NCI-H1417 treated with DMSO at 0.1 percent for 48 hours (cell line): ENCODE measurements at places on chromosomes 2 and 18.

DNA sequence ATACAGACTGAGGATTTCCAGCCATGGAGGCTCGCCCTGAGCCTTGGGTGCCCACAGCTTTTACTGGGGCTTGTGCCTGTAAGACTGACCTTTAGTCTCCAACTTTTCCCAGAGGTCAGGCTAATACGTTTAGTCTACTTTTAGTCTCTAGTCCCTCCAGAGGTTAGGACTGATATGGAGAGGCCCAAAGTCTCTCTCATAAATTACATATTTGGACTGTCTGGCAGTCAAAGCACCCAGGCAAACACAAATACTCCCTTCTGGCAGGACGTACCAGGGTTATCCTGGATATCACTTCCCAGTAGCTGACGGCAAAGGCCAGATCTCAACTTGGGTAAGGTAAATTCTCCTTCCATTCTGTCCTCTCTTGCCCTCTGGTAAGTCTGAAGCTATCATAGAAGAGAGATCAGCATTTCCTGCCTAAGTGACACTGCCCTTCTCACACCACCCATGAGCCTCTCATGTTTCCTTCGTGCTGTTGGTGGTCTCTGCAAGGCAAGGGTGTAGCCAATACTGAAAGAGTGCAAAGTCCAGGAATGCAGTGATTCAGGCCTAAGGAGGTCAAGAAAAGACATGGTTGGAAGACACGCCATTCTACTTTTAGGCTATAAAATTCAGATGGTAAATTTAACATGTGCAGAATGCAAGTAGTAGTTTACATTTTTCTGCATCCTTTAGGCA, 69.3 kb upstream of the NEDD4L start:
- no peak for DNase-seq

DNA sequence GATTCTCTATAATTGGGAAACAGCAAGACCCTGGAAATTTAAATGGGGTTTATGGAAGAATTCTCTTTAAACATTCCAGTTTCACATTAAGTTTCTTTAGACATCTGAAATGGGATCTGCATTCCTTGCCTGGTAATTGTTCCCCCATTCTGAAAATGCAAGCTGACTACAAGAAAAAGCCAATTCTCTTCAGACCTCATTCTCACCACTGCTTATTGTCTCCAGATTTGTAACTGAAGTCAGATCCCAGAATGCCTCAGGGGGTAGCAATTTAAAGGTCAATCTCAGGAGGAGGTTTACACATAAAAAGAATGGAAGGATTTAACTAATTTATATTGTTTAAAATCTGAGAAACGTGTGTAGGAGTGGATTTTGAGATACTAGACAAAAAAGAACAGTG, 41.2 kb downstream of the COL3A1 start:
- DNase-seq: no peak

DNA sequence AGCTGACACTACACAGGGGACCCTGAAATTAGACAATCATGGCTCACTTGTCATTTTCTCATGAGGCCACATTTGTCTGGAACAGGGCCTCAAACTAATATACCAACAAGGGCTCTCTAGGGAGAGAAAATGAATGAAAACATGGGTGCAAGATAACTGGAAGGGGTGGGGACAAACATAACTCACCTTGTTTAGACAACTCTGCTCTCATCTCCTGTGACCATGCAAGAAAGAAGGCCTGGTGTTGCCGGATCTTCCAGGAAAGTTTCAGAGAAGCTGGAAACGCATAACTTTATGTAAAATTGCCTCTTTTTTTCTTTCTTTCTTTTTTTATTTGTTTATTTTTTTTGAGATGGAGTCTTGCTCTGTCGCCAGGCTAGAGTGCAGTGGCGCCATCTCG, 80.4 kb upstream of the SPRED2 start:
- DNase-seq: no peak

GRCh38 chr2:18267501-18267900, 293.0 kb downstream of the RDH14 start:
- no peak for DNase-seq

DNA sequence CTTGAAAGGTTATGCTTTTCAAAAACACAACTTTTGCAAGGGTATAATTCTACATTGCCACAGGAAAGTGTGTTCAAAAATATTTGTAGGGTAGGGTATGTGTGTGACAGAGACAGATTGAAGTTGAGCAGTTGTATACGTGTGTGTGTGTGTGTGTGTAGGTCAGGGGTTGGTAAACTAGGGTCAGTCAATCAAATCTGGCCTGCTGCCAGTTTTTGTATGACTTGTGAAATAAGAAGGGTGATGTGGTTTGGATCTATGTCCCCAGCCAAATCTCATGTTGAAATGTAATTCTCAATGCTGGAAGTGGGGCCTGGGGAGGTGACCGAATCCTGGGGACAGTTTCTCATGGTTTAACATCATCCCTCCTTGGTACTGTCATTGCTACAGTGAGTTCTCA, 148.2 kb downstream of the CERS6 start:
- no peak for DNase-seq

DNA sequence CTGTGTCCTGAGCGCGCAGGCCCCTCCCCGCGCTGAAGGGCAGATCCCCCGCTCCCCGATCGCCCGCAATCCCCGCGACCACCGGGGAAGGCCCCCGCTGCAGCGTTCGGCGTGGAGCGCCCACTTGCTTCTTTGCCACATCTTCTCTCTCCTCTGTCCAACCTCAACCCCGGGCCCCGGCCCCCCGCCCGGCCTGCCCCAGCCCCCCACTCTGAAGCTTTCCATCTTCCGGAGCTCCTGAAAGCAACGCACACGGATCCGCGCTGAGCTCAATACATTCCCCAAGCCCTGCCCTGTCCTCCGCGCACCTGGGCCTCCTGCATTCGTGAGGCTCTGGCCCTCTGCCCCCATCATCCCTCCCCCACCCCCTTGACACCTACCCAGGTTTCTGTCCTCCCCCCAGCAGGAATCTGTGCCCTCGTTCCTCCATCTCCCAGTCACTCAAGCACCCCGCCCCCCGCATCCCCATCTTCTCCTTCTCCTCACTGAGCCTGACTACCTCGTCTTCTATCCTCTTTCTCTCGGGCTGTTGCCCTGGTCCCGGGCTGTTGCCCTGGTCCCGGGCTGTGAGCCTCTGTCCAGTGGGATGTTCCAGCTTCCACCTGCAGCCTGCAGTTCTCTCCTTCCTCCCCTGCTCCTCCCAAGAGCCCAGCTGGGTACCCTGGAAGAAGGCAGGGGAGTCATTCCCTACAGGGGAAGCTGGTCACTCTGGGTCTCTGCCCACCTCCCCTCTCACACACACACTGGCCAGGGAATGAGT, 7.8 kb downstream of the SPEG start:
- DNase-seq: no peak

DNA sequence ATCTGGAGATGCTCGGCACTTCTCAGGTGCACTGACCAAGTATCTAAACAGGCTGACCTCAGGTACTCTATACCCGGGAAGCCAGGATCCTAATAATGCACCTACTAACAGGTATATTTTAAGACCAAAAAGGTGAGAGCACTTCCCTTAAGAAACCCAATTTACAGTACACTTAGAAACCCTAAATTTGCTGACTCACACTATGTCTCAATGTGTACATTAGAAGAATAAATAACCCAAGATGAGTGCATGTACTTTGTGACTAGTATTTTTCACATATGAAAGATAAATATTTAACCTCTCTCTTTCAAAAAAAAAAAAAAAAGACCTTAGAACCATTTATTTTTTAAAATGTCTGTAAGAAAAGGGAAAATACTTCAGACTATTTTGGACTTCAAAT, 118.8 kb downstream of the ZNF516 start:
- no peak for DNase-seq

- DNase-seq: no peak
Observed at GRCh38 chr2:9993488-9994165, 42.1 kb downstream of the GRHL1 start.

DNA sequence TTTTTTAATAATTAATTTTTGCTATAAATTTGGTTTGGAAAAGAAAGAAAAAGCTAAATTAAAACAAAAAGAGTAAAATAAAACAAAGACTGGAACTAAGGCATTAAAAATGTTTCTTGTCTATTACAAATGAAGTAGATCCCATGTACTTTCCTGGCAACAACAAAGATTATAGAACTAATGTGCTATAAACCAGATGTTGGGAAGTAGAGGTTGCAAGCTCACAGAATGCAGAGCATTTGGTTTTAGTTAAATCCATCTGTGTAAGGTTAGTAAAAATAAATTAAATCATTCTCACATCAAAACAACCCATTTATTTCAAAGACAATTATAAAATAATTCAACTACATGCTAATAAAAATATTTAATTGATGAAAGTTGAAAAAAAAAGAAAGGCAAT, 157.2 kb upstream of the ZC3H15 start:
- no peak for DNase-seq
